ENCODE measurements at places on chromosomes 1 and 21.
A peak's percentile ranks its signal among the peaks of the same experiment; 100 is the strongest.

- no peak for DNase-seq
Observed at GRCh38 chr1:9442986-9443385, 96.3 kb upstream of the SLC25A33 start.

DNA sequence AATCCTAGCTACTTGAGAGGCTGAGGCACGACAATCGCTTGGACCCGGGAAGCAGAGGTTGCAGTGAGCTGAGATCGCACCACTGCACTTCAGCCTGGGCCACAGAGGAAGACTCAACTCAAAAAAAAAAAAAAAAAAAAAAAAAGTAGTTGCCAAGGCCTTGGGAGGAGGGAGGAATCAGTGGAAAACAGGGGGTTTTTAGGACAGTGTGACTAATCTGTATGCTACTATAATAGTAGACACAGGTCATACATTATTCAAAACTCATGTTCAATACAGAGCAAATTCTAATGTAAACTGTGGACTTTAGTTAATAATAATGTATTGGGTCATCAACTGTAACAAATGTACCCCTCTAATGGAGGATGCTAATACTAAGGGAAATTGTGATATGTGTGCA, 51.7 kb upstream of the CTPS1 start:
- no peak for DNase-seq

GRCh38 chr1:219751870-219752507, 139.1 kb upstream of the ZC3H11B start:
- DNase-seq: no peak

GRCh38 chr1:72412286-72412685, 129.9 kb upstream of the NEGR1 start:
- DNase-seq: no peak

- DNase-seq: no peak
Observed at GRCh38 chr1:166139735-166140134, 27.1 kb downstream of the FAM78B start.

DNA sequence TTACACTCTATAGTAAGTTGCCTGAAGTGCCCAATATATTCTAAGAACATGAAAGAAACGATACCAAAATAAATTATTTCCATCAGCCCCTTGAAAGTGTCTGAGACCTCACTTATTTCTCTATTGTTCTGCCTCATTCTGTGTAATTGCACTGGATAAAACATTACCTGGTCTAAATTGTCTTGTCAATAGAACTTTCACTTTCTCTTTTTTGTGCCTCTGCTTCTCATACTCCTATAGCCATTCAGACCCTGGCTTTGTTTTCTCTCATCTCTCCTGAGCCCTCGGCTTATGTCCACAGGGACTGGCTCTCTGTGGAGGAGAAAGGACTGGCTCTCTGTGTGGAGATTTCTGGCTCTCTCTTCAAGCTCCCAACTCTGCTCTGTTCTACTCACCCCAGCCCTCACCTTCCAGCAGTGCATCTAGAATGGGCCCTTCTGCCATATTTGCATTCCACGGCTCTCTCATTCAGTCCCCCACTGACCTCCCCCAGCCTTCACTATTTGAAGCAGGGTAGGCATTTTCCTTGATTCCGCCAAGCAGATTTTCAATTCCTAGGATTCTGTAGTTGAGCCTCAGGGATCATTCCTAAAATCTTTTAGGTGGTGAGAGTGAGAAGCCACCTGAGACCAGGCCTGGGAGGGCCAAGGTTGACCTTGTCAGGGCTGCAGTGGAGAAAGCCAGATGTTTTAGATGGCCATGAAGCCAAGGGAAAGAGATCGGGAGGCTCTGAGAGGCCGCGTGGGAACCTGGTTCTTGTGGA, 15.9 kb upstream of the GALNT2 start:
- no peak for DNase-seq

DNA sequence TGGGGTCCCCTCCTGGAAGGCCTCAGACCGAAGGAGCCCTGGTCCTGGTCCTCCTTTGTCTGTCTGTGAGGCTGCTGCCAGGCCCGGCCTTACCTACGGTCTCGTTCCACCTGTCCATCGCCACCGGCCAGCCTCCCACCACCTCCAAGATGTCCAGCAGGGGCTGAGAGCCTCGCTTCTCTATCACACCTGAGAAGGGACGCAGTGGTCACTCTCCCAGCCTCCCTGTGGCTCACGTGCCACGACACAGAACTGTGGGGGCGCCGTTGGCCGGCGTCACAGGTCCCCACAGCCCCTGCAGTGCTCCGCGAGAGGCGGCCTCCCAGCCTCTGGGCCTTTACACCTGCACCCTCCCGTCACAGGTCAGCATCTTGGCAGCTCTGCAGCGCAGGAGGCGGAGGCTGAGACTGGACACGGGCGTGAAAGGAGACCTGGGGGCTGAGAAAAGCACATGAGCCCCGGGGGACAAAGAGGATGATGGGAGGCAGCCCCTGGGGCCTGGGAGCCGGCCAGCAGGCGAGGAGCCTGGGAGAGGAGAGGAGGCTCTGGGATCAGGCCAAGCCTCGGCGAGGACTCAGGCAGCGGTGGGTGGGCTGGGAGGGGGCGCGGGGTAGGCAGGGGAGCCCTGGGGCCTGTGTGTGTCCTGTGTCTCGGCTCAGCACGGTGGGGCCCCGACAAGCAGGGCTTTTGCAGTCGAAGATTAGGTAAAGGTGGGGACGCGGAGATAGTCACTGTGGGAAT, 20.5 kb downstream of the PRXL2B start:
- DNase-seq: peak; percentile 16

DNA sequence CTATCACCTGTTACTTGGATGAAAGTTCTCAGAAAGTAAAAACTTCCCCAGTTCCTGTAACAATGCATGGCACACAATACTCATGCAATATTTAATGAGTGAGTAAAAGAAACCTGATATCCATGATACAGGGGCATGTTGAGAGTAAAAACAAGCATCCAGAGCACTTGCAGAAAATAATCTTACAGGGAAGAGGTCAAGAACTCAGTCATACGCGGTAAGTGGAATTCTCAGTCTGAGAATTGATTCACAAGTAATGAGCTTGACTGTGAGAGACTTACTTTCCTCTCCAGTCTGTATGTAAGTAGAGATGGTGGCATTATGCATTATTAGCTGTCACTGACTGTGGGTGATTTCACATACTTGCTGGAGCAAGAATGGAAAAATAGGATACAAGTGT, 976.9 kb downstream of the BRINP3 start:
- no peak for DNase-seq

GRCh38 chr1:32500387-32501209, 35.7 kb downstream of the ZBTB8B start:
- DNase-seq: peak; percentile 42

- DNase-seq: no peak
Observed at GRCh38 chr1:26583646-26584485, 54.3 kb downstream of the RPS6KA1 start.

DNA sequence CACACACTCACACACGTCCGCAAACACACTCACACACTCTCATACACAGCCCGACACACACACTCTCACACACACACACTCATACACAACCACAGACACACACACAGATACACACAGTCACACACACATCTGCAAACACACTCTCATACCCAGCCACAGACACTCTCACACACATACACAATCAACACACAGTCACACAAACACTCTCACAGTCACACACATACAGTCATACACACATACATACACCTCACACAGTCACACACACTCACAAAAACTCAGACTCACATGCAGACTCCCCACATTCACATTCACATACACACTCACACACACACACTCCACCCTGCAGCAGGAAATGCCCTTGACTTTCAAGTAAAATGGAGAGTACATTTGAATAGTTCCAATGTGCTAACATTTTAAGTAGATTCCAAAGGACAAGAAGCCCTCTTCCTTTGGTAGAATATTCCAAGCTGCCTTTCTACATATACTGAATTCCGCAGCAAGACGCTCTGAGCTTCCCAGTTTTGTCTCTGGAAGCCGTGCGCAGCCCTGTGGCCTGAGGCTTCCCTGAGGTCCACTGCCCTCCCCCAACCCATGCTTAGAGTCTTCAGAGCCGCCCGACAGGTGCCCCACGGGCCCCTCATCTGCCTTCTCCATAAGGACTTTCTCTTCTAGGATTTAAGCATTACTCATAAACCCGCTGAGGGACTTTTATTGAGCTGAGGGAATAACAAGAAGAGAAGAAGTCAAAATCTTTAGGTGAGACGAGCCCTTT, 9.7 kb downstream of the BATF3 start:
- DNase-seq: no peak

DNA sequence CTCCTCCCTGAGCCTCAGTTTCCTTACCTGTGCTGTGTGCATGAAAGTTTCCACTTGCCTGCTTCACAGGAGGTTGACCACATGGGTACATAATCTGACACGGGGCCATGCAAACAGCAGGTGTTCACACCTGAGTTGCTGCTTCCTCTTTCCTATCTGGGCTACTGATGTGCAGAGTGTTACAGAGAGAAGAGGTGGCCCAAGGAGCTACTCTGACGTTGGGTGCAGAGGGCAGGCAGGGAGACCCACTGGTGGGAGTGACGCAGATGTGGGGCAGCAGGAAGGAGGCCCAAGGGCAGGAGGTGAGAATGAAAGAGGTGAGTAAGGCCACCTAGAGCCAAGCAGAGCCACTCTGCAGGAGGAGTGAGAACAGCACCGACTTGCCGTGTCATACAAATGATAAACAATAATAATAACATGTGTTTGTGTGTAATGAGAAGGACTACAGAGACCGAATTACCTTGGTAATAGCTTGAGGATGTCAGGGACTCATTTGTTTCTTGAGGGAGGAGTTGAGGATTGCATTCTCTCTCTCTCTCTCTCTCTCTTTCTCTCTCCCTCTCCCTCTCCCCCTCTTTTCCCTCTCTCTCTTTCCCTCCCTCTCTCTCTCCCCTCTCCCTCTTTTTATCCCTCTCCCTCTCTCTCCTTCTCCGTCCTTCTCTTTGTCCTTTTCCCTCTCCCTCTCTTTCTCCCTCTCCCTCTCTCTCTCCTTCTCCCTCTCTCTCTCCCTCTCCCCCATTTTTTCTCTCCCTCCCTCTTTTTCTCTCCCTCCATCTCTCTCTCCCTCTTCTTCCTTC, 87.4 kb upstream of the IGSF21 start:
- no peak for DNase-seq

- DNase-seq: no peak
Observed at GRCh38 chr1:32948390-32948722, 16.3 kb downstream of the RNF19B start.

- DNase-seq: no peak
Observed at GRCh38 chr1:111727056-111727455, 12.1 kb downstream of the INKA2 start.

- DNase-seq: no peak
Observed at GRCh38 chr1:30174499-30174898, 548.9 kb downstream of the MATN1 start.

GRCh38 chr1:189775343-189775742, 702.3 kb downstream of the BRINP3 start:
- DNase-seq: no peak

- no peak for DNase-seq
Observed at GRCh38 chr1:193525411-193525810, 339.0 kb upstream of the B3GALT2 start.

DNA sequence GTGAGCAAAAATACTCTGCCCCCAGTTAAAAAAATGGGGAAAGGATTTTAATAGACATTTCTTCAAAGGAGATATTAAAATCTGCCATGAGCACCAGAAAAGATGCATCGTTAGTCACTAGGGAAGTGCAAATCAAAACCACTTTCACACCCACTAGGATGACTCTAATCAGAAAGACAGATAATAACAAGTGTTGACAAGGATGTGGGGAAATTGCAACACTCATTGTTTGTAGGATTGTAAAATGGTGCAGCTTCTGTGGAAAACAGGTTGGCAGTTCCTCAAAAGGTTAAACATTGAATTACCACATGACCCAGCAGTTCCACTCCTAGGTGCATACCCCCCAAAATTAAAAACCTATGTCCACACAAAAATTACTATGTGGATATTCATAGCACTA, 112.3 kb downstream of the KCNJ6 start:
- DNase-seq: no peak

DNA sequence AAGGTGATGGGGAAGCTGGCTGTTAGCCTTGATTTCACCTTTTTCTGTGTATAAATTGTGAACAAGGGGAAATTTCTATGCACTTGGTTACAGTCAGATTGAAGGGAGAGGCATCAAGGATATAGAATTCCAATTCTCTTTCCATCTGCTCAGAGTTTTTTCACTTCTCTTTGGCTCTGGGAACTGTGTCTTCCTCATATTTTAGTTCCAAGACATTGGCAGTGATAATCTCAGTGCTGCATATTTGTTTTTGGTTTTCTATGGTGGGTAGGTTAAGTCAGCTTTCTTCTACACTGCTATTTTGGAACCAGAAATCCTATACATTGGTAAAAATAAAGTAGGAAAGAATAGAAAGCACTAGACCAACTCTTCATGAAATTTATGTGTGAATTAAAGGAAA, 569.6 kb upstream of the CXADR start:
- DNase-seq: no peak

- no peak for DNase-seq
Observed at GRCh38 chr1:6954591-6954990, 169.3 kb downstream of the CAMTA1 start.

DNA sequence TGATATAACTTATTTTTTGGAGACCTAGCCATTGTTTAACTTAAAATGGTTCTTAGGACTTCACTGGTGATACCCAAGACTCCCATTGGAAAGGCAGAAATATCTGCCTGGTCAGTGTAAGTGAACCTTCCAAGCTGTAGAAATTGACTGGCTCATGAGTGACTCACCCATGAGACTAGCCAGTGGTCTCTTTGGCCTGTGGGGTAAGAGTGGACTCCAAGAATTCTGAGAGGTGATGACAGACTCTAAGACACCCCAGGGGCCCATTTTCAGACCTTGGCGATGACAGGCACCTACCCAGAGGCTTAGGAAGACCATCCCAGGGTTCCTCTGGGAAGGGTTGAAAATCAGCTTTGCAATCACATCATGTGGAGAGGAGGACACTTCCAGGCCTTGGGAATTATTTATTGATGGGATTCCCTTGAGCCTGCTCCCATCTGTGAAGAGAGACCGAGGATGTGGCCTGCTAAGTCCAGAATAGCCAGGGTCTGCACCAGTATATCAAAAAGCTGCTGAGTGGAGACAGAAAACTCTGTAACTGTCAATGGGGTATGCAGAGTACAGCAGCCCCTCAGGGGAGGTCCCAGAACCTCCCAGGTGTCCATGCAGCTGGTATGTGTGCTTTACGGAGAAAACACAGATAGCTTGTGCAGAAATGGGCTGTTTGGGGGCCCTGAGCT, 78.9 kb downstream of the KAZN start:
- no peak for DNase-seq

GRCh38 chr1:217021956-217022355, 298.7 kb upstream of the ESRRG start:
- no peak for DNase-seq

- DNase-seq: no peak
Observed at GRCh38 chr1:11594222-11594621, 60.0 kb downstream of the FBXO2 start.
